KBM-7 (cell line): ENCODE measurements at places on chromosomes 11 and 22.

DNA sequence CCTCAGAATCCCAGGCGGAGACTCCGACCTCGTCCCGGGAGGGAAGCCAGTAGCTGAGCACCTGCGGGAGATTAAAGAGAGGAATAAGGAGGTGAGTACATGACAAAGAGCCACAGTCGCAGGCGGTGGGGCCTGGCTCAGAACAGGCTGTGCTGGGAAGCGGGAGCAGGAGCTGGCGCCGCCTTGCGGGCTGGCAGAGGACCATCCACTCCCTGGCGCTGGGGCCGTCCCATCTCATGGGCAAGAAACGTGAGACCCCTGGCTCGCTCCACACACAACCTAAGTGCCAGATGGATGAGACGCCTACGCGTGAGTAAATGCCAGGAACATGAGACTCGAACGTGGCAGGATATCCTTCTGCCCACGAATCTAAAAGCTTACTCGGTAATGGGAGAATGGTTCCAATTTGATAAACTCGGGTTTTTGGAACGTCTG lies 6.3 kb downstream of the CEND1 start:
- no peak for DNase-seq

- DNase-seq = no peak
These were observed 752.3 kb downstream of the NTM start for GRCh38 chr11:132122735-132123134.

- no peak for DNase-seq
These were observed 78.4 kb downstream of the C2CD3 start for GRCh38 chr11:74092425-74092824.

GRCh38 chr22:41920271-41920976 lies 5.5 kb upstream of the SHISA8 start:
- DNase-seq = no peak

- DNase-seq = no peak
These were observed 23.1 kb downstream of the PTPN5 start for GRCh38 chr11:18768472-18768901.

DNA sequence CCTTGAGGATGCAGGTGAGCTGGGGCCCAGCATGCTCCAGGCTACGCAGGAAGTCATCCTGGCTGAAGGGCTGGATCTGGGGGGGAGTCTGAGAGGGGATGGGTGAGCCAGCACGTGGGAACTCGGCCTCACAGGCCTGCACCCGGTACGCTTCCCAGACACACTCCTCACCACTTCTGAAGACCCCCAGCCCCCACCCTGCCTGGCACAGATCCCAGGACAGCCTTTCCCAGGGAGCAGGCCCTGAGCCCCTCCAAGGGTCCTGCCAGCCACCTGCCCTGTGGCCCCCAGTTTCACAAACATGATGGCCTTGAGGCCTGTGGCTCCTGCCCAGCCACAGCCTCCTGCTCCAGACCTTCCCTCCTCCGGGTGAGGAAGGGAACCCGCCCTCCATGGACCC lies 5.6 kb upstream of the PLXNB2 start:
- no peak for DNase-seq

DNA sequence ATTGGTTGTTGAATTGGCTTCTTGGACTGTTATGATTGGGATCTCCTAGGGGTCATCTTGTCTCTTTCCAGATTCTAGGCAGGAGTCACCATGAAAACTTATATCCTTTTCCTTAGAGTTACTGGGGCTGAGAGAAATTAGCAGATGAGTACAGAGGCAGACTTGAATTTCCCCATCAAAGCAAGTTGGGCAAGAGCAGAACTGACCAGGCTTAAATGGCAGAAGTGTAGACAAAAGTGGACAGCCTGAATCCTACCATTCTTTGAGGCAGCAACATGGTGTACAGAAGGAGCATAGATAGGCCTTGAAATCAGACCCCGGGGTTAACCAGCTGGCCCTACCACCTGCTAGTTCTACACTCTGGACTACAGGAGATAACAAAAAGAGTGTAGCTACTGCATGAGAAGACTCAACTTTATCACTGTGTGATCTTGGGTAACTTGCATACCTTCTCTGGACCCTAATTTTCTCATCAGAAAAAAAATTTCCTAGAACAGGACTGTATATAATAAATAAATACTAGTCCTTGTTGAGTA lies 427.4 kb upstream of the CADM1 start:
- DNase-seq = no peak

GRCh38 chr11:66336234-66337102 lies at the start of gene RIN1:
Gene RIN1, minus strand, starts transcription at chr11:66336434. Its CDS starts 32 bp downstream, at chr11:66336402.
- peak; percentile 81 for DNase-seq

DNA sequence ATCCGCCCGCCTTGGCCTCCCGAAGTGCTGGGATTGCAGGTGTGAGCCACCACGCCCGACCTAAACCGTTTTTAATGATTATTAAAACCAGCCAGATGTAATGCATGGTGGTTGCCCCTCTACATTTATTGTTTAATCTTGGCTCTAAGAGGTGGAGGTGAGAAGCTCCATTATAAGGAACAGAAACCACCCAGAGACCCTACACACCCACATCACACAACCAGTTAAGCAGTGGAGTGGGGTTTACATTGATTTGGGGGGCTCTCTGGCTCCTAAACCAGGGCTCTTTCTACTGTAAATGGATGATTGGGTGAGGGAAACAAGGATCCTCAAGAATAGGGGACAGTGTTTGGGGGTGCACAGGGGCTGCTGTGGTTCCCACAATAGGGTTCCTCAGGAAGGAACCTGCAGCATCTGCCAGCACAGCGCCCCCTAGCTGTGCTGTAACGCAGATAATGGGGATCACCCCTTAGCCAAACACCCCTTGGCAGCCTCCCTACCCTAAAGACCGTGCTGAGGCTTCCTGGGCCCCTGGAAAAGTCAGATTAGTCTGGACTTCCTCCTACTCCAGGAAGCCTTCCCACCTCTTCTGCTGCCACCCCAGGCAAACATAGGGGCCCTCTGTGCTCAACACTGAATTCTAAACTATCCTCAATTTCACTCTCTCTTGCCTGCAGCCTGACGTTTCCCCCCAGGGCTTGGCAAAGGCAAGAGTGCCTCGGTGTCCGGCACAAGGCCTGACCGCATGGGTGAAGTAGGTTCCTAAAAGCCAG lies 2.4 kb downstream of the MPST start:
- peak; percentile 49 for DNase-seq

- DNase-seq = no peak
These were observed 8.6 kb downstream of the REXO2 start for GRCh38 chr11:114447892-114448291.

- no peak for DNase-seq
These were observed 48.7 kb downstream of the VSIG10L2 start for GRCh38 chr11:125994509-125994908.

- no peak for DNase-seq
These were observed 14.7 kb downstream of the MPEG1 start for GRCh38 chr11:59197991-59198390.

DNA sequence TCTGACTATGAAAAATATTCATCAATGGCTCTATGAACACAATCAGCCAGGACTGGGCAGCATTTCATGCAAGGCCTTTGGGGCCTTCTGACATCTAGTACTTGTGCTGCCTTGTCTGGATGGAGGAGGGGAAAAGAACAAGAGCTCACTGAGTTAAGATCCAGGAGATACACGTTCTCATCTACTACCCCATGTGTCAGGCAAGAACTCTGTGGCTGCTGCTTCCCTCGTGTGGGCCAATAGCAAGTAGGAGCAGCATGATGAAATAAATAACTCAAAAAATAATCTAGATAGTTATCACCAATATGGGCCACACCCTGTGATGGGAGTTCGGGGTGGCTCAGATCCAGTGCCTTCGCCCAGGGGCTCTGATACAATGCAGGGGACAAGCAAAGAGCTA lies 7.3 kb downstream of the KCNE3 start:
- DNase-seq = no peak

- DNase-seq = no peak
These were observed 1.6 kb upstream of the WT1 start for GRCh38 chr11:32436751-32437494.

- DNase-seq = no peak
These were observed 22.0 kb downstream of the ST14 start for GRCh38 chr11:130181295-130182272.

DNA sequence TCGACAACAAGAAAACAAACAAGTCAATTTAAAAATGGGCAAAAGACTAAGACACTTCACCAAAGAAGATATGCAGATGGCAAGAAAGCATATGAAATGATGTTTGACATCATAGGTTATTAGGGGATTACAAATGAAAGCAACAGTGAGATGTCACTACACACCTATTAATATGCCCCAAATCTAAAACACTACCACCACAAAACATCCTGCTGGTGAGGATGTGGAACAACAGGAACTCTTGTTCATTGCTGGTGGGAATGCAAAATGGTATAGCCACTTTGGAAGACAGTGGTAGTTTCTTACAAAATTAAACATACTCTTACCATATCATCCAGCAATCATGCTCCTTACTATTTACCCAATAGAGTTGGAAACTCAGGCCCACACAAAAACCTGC lies 29.0 kb downstream of the PRRG4 start:
- DNase-seq = no peak

DNA sequence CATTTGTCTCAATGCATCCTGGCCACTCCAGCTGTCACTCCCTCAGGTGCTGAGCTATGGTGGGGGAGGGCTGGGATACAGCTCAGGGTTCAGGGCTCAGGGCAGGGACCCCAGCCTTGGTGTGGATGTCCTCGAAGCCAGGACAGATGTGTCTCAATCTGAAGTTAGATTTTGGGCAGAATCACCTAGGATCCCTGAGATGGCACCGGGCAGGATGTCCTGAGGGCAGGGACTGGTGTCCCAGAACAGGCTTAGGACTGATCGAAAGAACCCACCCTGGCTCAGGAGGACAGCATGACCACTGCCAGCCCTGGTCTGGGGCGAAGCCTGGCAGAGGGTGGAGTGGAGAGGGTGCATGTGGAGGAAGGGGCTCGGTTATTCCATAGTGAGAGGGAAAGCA lies 96.8 kb upstream of the THY1 start:
- DNase-seq = no peak

DNA sequence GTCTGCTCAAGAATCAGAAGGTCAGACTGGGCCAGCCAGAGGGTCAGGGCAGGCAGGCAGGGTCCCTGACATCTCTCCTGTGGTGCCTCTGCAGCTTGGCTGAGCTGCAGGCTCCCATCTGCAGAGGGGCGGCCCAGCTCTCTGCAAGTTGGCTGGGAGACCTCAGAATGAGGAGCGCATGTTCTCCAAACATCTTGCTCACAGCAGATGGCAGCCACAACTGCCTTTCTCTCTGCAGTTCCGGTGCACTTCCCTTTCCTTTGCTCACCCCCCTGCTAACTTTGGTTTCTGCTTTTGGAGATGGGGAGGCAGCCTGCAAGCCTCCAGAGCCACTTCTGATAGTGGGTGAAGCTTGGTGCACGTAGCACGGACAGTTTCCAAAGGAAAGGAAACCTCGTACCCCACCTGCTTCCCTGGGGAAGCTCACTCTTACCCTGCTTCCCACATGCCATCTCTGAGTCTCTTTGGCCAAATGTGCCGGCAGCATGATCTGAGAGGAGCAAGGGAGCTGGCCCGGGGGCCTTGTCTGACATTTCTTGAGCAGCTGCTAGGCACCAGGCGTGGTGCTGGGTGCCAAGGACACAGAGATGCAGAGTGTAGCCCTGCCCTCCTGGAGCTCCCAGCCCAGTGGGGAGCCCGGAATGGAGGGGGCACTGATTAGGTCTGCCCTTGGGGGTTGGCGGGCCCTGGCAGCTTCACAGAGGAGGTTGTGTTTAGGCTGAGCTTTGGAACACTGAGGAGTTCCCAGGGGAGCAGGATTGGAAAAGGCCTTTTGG lies 18.2 kb downstream of the DAGLA start:
- peak; percentile 79 for DNase-seq

DNA sequence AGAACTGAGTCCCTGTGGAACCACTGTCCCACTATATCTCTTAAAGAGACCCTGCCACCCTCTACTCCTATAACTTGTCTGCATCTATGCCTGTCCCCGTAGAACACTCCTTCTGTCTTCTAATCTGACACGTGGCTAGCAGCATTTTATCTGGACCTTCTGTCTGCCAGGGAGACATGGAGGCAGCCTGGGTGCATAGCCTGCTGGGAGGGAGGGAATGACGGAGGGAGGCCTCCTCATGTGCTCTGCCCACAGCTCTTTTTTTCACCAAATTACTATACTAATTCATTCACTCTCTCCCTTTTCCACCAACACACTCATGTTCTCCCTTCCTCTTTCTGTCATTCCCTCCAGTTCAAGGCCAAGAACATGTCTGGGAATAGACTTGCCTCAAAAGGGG lies 7.6 kb upstream of the THRSP start:
- no peak for DNase-seq

- no peak for DNase-seq
These were observed 19.9 kb downstream of the IFT27 start for GRCh38 chr22:36756031-36756430.

- peak; percentile 20 for DNase-seq
These were observed 93.1 kb upstream of the HORMAD2 start for GRCh38 chr22:29987137-29987536.

DNA sequence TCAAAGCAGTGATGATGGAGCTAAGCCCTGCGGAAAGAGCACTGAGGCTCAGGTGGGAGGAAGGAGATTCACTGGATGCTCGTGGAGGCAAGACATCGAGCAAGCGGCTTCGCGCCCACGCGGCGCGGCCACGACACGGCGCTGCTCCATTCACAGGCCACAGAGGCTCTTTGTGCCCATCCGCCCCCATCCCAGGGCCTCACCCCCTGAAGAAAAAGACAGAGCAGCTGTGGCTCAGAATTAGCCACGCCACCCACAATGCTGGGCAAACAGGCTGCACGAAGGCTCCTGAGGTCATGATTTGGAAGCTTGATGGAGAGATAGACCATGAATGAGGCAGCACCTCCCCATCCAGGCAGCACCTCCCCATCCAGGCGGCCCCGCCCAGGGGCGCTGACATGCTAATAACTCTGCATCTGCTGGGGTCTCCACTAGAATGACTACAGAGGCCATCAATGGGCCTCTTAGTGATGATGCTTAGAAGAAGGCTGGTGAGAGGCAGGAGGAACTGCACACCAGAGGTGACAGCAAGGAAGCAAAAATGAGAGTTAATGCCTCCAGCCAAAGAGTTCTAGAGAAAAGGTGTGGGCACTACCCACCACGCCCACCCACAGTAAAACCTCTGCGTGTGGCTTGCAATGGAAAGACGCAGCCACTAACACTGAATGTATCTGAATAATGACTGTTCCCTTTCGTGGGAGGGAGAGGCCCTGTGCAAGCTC lies 43.5 kb downstream of the MYH9 start:
- DNase-seq = no peak

DNA sequence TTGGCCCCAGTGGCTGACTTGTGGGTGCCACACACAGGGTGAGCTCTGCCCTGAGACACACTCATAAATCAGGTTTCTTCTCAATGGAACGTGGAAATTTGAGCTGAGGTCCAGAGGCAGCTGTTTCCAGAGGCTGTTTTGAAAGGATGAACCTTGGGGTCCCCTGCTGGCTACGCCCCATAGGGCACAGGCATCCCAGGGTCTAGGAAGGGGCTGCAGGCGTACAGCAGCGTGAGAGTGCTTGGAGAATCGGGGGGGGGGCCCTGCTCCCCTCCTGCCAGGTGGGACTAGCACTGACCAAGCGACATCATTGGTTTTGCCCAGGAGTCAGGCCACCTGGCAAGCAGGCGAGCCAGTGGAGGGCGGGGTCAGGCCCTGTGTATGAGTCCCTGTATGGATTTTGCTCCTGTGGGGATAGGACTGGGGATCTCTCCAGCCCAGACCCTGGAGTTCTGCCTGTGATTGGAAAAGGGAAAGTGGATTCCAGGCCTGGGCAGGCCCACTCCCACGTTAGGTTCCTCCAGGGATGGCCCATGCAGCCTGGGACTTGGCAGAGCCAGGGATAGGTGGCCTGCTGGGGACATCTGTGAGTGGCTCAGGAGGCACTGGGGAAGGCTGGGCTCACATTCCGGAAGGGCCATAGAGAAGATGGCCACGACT lies 61.0 kb downstream of the FBXO7 start:
- no peak for DNase-seq
